NB4 (cell line): ENCODE measurements at places on chromosomes 3 and 15.

- DNase-seq: no peak
Measured at GRCh38 chr15:37057256-37057655, 43.1 kb downstream of the MEIS2 start.

- no peak for DNase-seq
Measured at GRCh38 chr3:174153871-174154270, 705.3 kb upstream of the NAALADL2 start.

- DNase-seq: peak; percentile 27
Measured at GRCh38 chr15:34336231-34336990, 1.2 kb downstream of the SLC12A6 start.

DNA sequence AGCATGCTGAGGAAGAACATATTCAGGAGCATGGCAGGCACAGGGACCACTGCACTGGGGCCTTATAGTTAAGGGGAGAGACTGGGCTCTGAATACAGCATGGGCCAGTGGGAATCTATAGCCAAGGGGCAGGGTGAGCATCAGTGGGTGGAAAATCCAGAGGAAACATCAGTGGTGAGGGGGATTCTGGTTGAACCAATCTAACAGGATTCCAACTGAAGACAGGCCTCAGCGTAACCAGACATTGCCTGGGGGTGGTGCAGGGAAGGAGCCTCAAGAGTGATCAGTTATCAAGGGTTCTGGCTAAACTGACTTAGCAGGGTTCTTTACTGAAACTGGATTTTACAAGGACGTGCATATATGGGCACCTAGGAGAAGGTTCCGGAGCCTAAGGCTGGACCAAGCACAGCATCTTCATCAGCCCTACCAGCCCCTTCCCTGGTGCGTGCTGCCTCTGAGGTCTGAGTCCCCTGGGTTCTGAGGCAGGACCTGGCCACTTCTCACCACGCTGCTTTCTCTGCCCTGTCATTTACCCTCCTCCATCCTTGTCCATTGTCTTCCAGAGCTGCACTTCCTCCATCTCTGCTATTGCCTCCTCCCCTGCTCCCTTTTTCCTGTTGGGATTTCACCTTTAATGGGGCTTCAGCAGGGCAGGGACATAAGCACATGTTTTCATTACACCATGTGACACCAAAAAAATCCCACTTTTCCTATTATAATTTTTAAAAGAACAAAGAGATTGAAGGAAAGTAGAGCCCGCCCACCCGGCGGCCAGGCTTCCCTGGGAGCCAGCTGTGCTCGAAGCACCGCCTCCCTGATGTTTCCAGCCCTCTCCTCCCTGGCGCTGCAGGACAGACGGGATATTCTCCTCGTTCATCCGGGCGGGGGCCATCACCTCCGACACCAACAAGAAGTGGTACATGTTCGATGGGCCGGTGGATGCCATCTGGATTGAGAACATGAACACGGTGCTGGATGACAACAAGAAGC is 52.1 kb downstream of the DNAH1 start:
- no peak for DNase-seq

- DNase-seq: no peak
Measured at GRCh38 chr15:75947092-75947491, 43.4 kb downstream of the FBXO22 start.

DNA sequence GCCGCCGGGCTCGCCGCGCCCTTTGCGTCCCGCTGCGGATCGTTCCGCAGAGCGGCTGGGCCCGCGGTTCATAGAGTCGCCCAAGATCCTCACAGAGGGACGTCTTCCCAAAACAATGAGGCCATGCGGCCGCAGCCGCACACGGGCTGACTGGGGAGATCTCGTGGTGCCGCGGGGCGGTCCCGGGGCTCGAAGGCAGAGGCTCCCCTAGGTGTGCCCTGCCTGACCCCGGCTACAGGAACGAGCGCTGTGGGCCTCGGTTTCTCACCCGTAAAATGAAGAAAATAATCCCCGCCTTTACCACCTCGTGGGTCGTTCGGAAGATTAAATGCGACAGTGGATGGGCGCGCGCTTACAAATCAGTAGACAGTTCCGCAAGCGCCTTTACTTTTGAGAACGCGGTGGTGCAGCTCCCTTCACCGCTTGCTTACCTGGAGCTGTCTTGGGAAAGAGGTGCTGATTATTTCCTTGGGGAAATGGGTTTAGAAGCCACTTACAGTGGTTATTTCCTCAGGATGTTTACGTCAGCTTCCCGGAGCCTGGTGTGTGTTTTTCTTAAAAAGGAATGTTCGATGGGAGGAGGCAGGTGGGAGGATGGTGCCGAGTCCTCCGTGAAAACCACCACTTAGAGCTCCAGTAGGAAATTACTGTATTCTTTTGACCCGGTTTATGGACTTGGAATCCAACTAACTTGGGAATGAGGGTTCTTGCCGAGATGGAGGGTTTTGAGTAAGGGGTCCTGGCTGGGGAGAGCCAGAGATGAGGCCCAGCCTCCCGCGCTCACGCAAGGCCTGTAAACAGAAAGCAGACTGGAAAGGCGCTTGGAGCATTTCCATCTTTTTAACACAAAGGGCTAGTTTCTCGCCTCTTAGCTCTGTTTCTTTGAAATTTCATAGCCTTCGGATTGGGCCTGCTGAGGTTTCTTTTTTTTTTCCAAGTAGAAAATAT is 1.9 kb upstream of the MEX3B start:
- DNase-seq: no peak

- no peak for DNase-seq
Measured at GRCh38 chr15:60004009-60004845, at the start of gene FOXB1. TSS of gene FOXB1 (plus strand) at chr15:60004311. CDS start at chr15:60004964, 653 bp downstream.

DNA sequence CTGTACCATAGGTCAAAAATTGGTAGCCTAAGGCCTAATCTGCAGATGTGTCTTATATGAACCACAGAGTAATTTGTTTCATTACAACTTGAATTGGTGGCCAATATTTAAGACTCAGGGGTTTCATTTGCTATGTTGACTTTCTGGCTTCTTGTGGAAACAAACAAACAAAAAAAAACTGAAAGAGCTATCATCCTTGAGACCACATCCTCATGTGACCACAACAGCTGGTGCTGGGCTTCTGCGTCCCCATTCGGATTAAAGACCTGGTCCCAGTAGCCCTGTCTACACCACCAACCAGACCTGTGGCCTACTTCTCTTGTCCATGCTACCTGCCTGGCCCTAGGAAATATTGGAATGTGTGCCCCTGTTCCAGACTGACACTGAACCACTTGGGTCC is 61.7 kb downstream of the STRIT1 start:
- no peak for DNase-seq

GRCh38 chr15:27454281-27455075 is 483.5 kb downstream of the GABRG3 start:
- no peak for DNase-seq

- no peak for DNase-seq
Measured at GRCh38 chr15:97153356-97153965, 807.0 kb upstream of the ARRDC4 start.

DNA sequence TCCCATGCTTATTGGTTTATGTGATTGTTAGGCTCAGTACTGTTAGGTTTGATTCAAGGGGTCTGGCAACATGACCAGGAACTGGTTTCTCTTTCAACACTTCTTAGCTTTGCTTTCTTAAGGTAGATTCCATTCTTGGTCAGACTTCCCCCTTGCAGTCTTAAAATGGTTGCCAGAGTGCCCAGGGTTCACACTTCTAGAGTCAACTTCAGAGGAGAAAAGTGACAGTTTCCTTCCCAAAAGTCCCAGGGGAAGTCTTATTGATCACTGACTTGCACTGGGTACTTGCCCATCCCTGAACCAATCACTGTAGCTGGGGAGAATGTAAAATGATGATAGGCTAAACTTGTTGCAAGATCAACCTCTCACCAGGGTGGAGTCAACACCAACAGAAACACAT is 14.1 kb downstream of the MGLL start:
- DNase-seq: no peak

GRCh38 chr3:35929158-35929557 is 289.8 kb downstream of the ARPP21 start:
- no peak for DNase-seq

DNA sequence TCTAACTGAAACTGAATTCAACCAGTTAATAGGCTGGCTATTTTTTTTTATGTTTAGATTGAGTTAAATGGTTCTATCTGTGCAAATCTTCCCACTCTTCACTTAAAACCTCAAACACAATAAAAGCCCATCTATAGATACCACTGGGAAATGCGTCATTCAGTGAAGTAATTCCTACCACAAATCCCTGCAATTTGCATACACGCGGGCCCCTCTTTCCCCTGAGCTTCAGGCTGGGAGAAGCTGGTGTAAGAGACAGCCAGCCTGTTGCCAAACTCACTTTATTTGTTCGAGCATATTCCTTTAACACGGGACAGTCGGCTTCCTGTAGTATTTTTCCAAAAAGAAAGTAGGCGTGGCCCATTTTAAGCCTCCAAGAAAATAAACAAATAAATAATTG is 26.0 kb upstream of the MCTP2 start:
- DNase-seq: peak; percentile 97

DNA sequence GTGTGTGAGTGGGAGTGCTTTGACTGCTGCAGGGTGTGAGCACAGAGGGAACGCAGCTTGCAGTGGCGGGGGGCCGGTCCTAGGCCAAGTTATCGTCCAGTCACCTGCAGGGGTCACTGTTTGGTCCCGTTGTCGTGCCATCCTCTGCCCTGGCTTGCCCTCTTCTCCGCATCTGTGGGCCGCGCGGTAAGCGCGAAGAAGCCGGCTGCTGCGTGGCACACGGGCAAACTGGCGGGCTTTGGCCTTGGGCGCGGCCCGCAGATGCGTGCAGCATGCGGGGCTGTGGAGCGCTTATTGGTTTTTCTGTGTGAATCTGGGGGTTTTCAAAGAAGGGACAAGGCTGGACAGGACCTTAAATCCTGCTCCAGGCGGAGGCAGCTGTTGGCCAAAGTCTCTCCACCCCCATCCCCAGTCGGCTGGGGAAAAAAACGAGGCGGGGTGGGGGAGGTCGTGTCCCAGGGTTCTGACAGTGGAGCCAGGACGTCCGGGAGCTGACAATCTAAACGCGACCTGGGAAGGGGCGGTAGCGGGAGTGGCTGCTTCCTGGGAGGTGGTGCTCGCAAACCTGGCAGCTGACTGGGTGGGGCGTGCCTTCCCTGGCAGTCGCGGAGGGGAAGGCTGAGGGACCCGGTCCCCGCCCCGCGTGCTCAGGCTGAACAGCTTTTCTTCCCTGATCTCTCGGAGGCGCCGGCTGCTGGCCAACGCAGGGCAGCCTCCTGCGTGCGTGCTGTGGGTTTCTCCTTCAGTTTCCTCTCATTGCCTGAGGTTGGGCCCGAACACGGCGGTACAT is 39.7 kb upstream of the VEPH1 start:
- no peak for DNase-seq

GRCh38 chr3:162170581-162170980 is 674.0 kb downstream of the OTOL1 start:
- DNase-seq: no peak

GRCh38 chr3:45640091-45640507 is 45.5 kb downstream of the LIMD1 start:
- peak; percentile 76 for DNase-seq

DNA sequence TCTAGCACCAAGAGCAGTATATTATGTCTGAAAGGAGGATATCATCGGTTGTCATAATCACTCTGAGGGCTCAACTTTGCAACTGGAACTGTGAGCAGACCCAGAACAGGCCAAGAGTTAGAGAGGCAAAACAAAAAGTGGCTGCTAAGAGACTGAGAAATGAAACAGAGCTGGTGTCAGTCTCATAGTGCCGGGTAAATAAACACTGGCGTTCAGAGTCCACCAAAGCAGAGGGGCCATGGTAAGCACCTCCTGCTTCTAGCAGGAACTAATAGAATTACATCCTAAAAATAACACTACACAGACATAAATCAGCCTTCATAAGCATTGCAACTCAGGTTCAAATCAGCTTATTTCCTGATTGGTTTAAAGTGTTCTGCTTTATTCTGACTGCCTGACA is 10.3 kb upstream of the IL12A start:
- DNase-seq: no peak

- no peak for DNase-seq
Measured at GRCh38 chr3:171965067-171965712, 74.2 kb upstream of the FNDC3B start.

- DNase-seq: no peak
Measured at GRCh38 chr3:151216641-151217607, 13.9 kb upstream of the GPR171 start.

DNA sequence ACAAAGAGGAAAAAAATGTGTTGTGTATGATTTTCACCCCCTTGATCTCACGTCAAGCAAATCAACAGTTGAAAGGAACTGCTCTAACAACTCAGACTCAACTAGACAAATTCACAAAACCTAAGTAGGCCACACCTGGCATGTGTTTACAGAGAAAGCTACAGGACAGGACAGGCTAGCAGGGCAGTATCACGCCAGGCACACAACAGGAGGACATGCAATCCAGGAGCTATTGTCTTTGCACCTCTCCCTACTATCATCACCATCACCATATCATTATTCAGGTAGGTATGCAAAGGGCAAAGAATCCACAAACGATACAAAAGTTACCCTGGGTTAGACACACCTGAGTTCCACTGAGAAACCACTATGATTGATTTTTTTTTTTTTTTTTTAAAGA is 86.4 kb downstream of the TBL1XR1 start:
- DNase-seq: no peak

GRCh38 chr15:90879730-90880366 is 4.5 kb upstream of the FES start:
- no peak for DNase-seq

DNA sequence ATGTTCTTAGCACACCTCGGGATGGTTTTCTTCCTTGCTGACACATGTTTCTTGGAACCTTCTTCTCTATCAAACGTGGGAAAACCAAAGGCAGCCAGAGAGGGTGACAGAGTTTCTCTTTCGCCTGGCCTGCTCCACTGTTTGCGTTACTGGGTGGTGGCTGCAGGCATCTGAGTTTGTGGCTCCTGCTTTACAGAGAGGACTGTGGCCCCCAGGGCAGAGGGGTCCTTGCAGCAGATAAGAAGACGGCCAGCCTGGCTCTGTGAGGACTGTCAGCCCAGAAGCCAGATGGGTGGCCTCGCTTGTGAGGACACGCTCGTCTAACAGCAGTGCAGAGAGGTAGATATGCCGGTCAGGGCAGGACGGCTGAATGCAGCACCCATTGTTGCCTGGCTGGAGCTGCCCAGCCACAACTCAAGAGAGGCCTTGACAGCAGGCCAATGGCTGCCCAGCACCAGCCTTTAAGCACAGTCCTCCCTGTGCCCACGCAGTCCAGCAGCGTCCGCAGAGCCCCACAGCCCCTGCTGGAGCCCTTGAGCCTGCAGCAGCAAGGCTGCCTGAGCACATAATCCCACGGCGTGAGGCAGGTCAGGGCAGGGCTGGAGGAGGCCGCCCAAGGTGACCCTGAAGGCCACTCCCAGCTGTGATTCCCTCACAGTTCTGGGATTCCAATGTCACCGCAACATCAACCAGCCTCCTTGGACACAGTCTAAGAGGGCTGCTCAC is 15.0 kb upstream of the SPTBN5 start:
- no peak for DNase-seq
